Lung (tissue), 17 donors: ENCODE measurements at places on chromosomes 5 and 9. TPM values are rescaled to one million over a fixed set of nuclear protein-coding genes. Genes with fewer than 3 reads are reported as not detected.
A peak's percentile ranks its signal among the peaks of the same experiment; 100 is the strongest.

The WWC1 gene
- total RNA-seq = 48.4 TPM

The COL23A1 gene
- total RNA-seq = 1.5 TPM

The DNAH5 gene
- 29.3 TPM for total RNA-seq

The FYB1 gene
- 33.9 TPM for total RNA-seq

The PRR7 gene
- total RNA-seq = 7.2 TPM

The TAF11L11 gene
- total RNA-seq = not detected

DNA sequence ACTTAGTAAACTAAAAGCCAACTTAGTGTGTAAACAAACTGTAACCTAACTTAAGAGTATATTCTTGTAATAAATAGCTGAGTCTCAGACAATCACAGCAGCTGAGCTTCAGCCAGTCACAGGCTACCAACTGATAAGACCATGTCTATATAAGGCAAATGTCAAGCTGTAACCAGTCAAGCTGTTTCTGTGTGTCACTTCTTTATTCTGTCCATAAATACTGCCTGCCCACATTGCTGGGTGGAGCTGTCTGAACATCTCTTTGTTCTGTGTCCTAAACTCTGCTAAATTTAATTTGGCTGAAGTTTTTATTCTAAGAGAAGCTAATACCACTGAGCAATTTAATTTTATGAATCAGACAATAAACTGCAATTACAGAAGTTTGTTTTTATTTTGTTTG lies 412.1 kb upstream of the CDH10 start:
- peak; percentile 65 for DNase-seq

- no peak for DNase-seq
Measured at GRCh38 chr5:103454770-103455169, 107.8 kb downstream of the NUDT12 start.

GRCh38 chr5:44807269-44807668 lies 1.5 kb upstream of the MRPS30 start:
- DNase-seq = no peak

- no peak for DNase-seq
Measured at GRCh38 chr5:157303667-157304327, 37.9 kb downstream of the CYFIP2 start.

DNA sequence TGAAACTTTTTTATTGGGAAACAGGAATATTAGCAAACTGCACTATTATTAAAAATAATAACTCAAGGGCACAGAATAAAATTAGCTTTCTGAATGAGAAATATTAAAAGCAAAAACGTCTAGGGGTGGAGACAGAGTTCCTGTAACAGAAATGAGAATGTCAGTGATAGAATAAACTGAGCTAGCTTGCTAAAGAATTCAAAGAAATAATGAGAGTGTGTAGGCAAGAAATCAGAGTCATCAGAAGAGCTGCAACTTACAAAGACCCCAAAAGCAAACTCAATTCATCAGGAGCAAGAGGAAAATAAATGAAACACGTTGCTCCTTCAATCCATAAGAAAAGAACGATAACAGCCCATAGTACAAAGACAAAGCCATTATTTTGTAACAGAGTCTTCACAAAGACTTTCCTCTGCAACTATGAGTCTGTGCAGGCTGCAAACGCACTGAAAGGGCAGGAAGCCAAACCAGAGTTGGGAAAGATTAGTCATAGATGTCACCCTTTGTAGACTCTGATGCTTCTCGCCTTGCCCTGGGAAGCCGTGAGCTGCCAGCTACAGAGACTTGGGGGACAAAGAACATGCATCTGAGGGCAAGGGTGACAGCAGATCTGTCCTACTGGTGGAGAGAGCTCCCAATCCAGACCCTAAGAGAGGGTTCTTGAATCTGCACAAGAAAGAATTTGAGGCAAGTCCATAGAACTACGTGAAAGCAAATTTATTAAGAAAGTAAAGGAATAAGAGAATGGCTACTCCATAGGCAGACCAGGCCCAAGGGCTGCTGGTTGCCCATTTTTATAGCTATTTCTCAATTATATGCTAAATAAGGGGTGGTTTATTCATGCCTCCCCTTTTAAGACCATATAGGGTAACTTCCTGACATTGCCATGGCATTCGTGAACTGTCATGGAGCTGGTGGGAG lies 40.8 kb downstream of the SHC3 start:
- peak; percentile 95 for DNase-seq

DNA sequence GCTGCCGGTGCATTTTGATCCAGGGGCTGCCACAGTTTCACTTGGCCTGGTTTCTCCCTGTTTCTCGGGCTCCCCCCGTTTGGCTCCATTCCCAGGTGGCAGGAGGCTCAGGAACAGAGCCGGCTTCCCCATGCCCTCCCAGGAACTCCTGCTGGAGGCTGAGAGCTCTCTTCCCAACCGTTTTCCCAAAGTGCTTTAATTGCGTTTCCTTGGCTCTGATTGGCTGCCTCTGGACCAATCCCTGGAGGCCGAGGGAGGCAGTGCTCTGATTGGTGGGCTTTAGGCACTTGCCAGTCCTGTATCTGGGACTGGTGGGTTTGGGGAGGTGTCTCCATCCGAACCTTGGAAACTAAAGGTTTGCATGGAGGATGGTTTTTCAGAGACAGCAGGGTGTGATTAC lies 4.9 kb downstream of the TSPAN17 start:
- DNase-seq = no peak

DNA sequence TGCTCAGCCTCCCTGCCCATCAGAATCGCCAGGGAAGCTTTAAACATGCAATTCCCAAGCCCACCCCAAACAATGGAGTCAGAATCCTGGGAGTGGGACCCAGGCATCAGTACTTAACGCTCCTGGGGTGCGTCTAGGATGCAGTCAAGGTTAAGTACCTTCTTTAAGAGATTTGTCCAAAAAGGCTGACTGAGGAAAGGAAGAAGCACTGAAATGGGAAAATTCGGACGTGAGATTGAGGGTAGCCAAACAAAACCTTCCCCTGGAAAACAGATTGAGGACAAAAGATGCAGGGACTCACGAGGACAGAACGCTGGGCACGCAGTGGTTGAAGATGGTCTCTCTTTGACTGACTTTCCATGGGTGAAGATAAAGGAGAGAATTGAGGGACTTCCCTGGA lies 143.5 kb downstream of the MTX3 start:
- DNase-seq = no peak

DNA sequence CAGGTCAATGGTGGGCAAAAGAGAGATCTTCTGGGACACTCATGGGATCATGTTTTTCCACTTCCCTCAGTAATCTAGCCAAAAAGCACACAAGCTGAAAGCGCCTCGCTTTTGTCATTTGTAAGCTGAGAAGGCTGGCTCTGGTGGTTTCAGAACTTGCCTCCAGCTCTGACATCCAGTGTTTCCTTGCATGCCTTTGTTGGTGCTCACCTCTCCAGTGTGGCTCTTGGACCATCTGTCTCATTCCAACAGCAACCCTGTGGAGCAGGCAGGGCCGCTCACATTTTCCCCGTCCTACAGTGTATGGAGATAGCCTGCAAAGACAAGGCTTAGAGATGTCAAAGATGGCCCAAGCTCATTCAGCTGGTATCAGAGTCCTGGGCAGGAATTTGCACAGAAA lies 160.8 kb upstream of the KLF4 start:
- DNase-seq = no peak

- no peak for DNase-seq
Measured at GRCh38 chr9:136623842-136624183, 38.9 kb upstream of the EGFL7 start.

GRCh38 chr9:13759551-13759950 lies 480.1 kb upstream of the MPDZ start:
- no peak for DNase-seq

DNA sequence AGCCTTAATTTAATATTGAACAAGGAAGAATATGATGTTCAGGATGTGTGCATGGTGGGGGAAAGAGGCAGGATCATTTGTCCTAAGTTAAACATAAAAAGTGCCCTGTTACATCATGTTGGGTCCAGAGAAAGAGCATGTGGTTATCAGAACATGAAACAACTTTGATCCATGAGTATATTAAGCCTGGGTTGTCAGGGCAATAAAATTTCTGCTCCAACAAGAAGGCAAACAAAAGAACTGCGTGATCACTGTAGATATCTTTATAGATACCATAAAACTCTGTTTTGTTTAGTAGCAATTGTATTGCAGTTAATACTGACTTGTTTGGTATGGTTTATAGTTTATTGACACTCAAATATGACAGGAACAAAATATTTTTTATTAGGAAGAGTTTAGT lies 35.2 kb downstream of the PCA3 start:
- no peak for DNase-seq
